DMS79 (cell line): ENCODE measurements at places on chromosomes 5 and 9.

DNA sequence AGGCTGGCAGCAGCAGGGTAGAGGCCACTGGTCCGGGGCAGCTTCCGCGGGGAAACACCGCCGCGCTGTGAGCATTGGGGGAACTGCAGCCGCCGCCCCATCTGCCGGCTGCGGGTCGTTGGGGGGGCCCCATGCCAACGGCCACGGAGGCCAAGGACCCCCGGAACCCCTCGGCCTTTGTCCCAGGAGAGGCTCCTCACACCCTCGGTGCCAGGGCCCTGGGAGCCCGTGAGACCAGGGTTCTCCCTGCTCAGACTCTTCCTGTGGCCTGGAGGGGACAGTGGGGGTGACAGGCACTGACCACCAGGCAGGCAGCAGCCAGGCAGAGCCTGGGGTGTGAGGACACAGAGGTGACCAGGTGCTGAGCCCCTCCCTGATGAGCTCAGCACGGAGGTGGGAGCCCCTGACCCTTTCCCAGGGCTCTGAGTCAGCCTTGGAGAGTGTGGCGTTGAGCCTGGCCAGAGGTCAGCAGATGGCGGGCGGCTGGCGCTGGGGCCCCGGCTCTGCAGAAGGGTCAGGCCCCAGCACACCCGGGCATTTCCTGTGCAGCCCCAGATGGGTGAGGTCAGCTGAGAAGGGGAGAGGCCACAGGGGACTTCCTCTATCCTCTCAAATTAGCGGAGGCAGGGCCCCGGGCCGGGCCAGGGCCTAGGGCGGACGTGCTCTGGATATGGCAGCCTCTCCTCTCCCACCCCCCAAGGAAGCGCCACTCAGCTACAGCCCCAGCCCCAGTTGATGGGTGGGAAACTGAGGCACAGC is 17.9 kb upstream of the EGFL7 start:
- no peak for DNase-seq

DNA sequence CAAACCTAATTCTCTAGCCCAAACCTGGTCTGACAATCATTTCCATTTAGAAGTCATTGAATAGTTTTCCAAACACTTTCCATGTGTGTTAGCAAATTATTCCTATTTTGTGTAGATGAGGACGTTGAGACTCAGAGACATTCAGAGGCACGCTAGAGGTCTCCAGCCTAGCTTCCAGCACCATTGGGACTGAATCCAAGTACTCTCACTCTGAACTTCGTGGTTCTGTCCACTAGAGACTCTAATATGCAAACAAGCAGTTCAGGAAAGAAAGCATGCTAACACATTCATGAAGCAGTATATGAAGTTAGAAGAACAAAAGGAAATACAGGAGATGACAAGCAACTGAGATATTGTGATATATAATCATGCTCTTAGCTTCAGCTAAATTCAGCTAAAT is 354.8 kb downstream of the NTRK2 start:
- no peak for DNase-seq

- no peak for DNase-seq
Measured at GRCh38 chr5:106374956-106375355, 1295.8 kb downstream of the EFNA5 start.

DNA sequence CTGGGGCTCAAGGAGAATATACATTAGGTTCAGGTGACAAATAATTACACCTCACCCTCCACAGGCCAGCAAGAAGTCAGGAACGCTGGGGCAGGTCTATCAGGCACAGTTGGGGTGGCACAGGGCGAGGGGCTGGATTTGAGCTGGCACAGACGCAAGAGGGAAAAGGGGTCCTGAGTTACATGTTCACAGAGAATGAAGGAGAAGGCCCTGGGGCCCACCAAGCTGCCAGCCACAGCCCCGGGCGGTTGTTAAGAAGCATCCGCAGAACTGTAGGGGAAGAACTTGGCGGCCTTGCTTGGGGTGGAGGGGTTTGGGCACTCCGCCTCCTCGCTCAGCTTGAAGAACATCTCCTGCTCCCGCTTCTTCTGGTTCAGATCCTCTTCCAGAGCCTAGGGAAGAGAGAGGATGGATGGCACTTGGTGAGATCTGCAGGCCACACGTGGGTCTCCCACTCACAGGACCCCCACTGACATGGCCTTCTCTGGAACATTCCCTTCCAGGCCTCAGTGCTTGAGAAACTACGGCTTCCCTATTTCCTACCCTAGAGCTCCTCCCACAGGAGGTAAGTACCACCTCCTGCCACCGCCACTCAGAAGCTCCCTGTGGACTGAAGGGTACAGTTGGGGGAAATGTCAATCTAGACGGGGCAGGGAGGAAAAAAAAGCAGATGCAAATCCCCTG is 38.3 kb upstream of the FBXW11 start:
- DNase-seq = no peak

DNA sequence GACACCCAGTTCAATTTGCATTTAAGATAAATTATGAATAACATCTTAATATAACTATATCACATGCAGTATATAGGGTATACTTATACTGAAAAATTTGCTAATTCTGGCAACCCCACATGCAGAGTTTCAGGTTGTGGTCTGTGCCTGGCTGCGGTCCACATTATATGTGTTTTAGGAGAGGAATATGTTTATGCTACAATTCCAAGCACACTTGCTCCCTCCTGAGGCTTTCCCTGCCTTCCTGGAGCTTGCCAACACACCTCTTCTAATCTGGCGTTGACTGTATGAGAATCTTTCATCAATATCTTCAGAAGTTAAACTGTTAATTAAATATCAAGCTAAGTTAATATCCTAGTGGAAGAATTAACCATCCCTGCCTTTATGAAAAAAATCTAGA is 45.2 kb downstream of the SEMA5A start:
- DNase-seq = no peak

DNA sequence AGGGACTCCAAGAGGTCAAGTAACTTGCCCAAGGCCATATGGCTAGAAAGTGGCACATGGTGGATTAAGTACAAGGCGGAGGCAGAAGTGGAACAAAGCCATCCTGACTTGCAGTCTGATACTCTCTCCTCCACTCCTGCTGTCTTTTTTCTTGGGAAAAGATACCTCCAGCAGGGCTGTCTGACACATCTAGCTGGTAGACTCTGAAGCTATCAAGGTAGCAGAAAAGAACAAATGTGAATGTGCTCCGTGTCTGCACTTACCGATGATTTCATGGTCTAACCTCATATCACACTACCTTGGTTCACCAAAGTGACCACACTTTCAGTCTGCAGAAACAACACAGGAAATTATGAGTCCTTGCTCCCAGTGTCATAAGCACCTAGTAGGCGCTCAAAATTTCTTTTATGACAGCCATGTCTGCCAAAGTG is 284.8 kb downstream of the CRB2 start:
- DNase-seq = no peak

DNA sequence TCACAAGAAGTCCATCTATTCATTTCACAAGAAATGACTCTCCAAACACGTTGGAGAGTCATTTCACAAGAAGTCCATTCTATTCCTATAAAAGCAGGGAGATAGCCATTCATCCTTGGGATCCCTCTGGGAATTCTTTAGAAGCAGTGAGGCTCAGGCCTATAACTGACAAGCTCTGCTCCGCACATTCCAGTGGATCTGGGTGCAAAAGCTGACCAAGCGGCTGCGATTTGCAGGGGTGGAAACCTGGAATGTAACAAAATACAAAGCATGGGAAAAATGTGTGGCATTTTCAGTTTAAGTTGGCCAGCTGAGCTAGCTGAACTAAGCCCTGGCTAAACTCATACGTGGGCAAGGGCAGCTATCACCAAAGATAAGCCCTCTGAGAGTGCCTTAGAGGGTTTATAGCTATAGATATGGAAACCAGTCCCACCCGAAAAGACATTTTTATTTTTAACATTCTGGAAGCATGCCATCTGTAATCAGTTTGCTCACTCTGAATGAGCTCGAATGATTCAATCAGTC is 8.7 kb downstream of the TAS2R1 start:
- no peak for DNase-seq

DNA sequence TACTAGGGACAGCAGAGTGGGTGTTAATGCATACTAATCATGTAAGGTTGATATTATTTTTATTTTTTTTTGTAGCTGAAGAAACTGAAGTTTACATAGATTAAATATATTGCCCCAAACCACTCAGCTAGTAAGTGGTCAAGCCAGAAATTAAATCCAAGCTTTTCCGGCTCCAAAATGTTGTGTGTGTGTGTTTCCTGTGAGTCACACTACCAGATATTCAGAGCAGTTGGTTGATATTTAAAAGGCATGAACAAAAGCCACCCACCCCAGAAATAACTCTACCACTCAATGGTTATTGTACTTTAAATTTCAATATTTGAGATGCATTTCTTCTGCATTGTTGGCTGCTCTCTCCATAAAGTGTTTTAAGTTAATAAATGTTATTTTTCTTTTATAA is 29.5 kb downstream of the KCNN2 start:
- DNase-seq = no peak

DNA sequence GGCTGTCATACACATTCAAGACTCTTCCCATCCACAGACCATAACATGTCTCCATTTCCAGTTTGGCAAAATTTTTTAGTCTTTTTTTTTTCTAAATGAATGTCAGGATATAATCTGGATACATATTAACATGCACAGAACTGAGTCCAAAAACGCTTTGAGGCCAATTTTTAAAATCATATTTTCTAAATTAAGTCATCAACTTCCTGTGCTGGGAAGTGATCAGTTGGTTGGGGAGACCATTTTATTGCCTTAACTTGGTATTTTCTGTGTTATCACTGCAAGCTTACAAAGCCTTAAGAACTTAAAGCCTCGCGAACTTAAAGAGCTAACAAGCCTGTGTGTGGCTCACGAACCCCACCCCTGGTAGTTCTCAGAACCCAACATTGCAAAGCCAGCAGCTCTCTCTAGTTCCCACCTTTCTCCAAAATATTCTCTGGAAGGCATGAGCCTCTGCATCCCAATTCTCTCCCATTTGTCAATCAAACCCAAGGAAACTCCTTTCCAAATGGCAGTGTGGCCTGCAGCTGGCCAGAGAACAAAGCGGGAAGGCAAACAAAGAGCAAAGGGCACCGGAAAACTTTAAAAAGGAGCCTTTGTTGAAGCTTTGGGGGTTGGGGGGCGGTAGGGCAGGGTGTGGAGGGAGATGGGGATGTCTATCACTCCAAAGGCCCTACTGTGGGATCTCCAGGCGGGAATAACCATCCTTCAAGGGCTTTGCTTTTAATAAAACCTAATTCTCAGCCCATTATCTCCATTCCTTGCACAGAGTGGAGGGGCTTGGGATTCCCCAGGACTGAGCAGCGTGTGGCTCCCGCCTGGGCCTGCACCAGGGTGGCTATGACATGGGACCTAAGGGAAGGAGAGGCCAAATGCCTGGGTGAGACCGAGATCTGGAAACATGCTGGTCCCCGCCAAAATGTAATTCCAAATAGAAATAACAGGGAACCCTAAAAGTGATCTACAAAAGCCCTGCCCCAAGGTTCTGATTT is 65.0 kb downstream of the ROR2 start:
- DNase-seq = no peak

DNA sequence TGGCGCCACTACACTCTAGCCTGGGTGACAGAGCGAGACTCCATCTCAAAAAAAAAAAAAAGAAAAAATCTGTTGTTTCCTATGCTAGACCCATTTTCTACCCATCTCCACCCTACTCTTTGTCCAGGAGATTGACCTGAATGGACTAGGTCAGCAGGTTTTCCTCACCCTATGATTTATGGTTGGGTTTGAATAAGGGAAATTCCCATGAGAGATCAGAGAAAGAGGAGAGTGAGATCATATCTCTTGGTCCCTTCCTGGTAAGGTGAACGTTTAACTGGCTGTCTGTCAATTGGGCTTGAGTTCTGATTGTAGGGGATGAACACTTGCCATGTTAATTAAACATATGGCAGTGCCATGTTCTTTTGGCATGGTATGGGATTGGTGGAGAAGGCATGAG is 387.4 kb downstream of the MAN2A1 start:
- DNase-seq = no peak

- DNase-seq = no peak
Measured at GRCh38 chr5:76610196-76610595, 13.0 kb downstream of the F2RL2 start.

- DNase-seq = no peak
Measured at GRCh38 chr5:175253597-175253996, 190.4 kb downstream of the DRD1 start.

- no peak for DNase-seq
Measured at GRCh38 chr5:95392593-95393182, 1.5 kb downstream of the FAM81B start.

DNA sequence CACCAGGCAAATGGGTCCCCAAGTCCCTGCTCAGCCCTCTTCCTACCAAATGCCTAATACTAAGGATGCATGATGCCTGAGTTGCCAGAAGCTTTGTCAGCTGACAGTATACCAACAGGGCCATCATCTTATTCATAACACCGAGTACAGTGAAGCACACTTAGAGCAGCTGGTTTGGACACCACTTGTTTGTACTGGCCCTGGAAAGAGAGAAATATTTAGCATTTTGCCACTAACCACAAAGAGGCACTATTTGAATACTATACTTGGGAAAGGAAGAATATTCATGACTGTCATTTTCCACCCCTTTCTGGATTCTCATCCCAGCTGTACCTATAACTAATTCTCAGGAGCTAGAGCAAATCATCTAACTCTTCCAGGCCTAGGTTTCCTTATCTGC is 364.4 kb upstream of the KIF2A start:
- DNase-seq = no peak

GRCh38 chr5:123528878-123529277 is 16.9 kb downstream of the CSNK1G3 start:
- DNase-seq = no peak

DNA sequence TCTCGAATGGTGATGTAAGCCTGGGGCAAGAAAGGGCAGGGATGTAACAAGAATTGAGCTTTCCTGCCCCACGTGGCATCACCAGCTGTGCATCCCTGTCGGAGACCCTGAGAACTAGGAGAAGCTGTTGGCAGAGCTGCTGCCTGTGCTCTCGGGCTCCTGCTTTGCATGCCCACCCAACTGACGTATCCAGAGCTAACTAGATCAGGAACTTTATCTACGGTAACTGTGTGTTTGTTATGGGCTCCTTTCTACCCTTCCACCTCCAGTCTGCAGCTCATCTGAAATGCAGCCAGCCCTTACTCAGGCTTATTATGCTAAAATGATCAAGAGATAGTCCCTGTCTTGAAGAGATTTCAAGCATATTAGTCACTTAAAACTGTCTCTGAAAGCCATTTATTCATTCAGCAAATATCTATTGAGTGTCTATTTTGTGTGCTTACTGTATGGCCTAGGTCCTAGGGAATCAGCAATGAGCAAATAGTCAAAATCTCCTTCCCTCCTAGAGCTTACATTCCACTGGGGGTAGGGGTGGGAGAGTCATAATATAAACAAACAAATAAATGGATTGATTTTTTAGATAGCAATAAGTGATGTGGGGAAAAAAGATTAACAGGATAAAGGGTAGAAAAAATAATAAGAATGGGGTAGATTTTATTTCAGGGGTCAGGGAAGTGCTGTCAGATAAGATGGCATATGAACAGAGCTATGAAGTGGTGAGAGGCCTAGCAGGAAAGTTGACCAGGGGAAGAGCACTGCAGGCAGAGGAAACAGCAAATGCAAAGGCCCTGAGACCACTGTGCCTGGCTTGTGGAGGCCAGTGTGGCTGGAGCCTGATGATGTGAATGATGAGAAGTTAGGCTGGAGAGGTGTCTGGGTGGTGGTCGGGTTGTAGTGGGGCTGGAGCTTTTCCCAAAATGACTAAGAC is 118.2 kb downstream of the GALNT10 start:
- DNase-seq = no peak

GRCh38 chr5:90590-91547 is 1.1 kb upstream of the PLEKHG4B start:
- DNase-seq = peak; percentile 8
